Ecto neural progenitor cell (in vitro differentiated cells): ENCODE measurements at places on chromosomes 16 and 17.

- no peak for DNase-seq
Measured at GRCh38 chr16:19135201-19135842, 21.6 kb downstream of the ITPRIPL2 start.

DNA sequence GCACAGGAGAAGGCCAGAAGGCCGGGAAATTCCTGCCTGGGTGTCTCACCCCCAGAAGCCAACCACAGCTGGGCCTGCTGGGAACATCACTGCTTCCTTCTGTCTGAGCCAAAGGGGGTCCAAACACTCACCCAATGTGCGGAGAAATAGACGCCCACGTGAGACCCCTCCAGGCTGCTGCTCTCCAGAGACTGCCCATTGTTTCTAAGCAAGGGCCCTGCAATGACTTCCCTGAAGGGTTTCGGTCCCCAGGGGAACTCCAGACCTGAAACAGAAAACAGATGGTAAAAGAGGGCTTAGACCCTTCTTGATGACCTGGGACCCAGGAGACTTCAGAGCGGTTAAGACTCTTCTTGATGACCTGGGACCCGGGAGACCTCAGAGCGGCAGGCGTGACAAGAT, 41.3 kb downstream of the MRM3 start:
- DNase-seq, result no peak

GRCh38 chr16:84314814-84315213, 20.1 kb downstream of the WFDC1 start:
- no peak for DNase-seq

- no peak for DNase-seq
Measured at GRCh38 chr16:59597269-59597668, 863.2 kb upstream of the GOT2 start.

DNA sequence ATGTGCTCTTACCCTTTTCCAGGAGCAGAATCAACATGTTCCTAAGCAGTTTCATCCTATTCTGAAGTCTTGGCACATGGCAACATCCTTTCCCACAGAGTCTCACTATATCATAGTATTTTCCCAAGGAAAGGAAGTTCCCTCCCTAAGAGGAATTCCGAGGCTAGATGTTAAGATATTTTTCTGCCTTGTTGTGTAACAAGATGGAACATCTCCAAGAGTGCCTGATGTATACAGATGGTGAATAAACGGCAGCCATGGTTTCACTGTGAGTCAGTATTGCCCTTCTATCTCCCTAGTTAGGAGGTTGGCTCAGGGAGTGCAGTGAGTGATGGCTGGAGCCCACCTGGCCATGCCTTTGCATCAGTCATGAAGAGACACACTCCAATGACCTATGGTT, 48.2 kb downstream of the SPACA3 start:
- no peak for DNase-seq

GRCh38 chr17:15133826-15134225, 131.3 kb downstream of the PMP22 start:
- DNase-seq, result no peak
